ENCODE measurements at places on chromosomes 16 and 17. TPM values are rescaled to one million over a fixed set of nuclear protein-coding genes. Genes with fewer than 3 reads are reported as not detected.
A peak's percentile ranks its signal among the peaks of the same experiment; 100 is the strongest.

The RUNDC3A gene
- total RNA-seq: 0.18 TPM

The SOX8 gene
- 0.16 TPM for total RNA-seq

The UTP18 gene
- total RNA-seq: 46.8 TPM

- peaks cover 3% of the 10 kb centered on the region for H3K27me3 ChIP-seq
- H3K4me1 ChIP-seq: peaks cover 53% of the 10 kb centered on the region
- H3K36me3 ChIP-seq: no peaks in the 10 kb centered on the region
- no peak overlapping the region for H3K27ac ChIP-seq
- no peak for DNase-seq
- no peak overlapping the region for H3K4me3 ChIP-seq
Observed at GRCh38 chr17:10118788-10119130, 79.6 kb downstream of the GAS7 start.

DNA sequence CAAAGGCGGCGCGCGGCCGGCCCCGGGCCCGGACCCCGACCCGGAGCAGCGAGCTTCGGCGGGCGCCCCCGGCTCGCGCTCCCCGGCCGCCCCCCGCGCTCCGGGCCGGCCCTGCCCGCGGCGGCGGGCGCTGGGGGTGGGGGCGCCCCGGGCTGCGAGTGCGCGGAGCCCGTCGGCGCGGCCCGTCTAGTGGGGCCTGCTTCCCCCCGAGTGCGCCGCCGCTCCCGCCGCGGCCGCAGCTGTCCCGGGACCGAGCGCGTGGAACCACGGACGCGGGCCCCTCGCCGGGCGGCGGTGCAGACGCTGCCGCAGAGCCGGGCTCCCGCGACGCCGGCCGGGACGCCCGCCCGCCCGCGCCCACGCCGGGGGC is 308 bp downstream of the ADCY9 start:
- peaks cover 8% of the 10 kb centered on the region for H3K36me3 ChIP-seq
- H3K27ac ChIP-seq: no peak overlapping the region
- no peak for DNase-seq
- H3K4me3 ChIP-seq: peak overlapping the region; percentile 71
- peaks cover 41% of the 10 kb centered on the region for H3K4me1 ChIP-seq

DNA sequence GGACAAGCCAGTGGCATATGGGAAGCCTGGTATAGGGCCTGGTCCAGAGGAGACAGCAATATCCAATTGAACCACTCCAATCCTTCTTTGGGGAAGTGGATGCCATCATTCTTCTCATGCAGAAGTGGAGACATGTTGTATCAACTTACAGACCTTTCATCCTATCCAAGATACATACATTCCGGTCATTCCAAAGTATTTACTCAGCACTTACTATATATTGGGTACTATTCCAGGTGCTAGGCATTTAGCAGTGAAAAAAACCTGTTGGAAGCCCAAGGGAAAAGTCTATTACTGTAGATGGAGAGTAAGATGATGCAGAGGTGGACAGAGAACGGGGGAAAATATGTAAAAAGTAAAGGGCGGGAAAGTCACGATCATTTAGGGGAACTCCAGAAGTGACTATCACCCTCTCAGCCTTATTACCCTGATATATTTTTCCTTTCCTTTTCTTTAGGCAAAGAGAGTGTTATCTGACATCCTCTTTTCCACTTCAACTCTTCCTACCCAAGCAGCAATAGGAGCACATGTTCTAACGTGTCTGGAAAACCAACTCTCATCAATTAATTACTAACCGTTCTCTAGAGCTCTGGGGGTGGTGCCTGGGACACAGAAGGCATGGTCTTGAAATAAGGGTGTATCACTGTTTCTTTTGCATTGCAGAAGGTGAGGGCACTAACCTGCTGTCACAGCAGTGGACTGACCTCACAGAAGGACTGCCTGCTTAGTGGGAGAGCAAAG is 210.1 kb upstream of the MAF start:
- no peaks in the 10 kb centered on the region for H3K36me3 ChIP-seq
- no peaks in the 10 kb centered on the region for H3K4me1 ChIP-seq
- H3K27ac ChIP-seq: no peak overlapping the region

- H3K27me3 ChIP-seq: no peaks in the 10 kb centered on the region
- H3K4me3 ChIP-seq: no peak overlapping the region
- no peaks in the 10 kb centered on the region for H3K36me3 ChIP-seq
- no peak for DNase-seq
Observed at GRCh38 chr16:77214411-77215138, 15.4 kb downstream of the SYCE1L start.

- H3K4me1 ChIP-seq: peaks cover 42% of the 10 kb centered on the region
- no peak overlapping the region for H3K27ac ChIP-seq
- no peak for DNase-seq
- H3K36me3 ChIP-seq: peaks cover 50% of the 10 kb centered on the region
Observed at GRCh38 chr17:77670173-77670572, 288.3 kb upstream of the TNRC6C start.

DNA sequence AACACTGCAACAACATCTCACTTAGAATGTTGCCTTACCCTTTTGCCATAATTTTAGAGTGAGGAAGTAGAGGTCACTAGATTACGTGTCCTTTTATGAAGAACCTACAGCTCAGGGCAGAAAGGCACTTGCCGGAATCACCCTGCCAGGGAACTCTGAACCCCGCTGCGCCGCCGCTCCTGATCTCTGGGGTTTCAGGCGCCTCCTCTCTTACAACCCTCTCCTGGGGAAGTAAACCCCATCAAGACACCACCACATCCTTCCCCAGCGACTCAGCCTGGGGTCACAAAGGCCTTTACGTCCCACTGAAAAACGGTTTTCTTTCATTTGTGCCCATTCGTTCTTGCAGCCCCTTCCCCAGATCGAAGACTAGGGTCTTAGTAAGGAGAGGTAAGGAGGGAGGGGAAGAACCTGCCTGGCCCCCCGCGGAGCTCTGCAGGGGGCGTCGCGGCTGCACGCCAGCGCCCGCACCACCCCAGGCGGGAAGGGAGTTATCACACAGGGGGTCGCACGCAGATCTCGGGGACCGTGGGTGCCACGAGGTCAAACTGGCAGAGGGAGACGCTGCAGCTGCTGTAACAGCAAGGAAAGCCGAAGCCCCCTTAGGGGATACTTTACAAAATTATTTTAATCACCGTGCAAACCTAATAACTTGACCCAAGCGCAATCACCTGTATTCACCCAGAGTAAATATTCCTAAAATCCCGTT is 1.0 kb upstream of the HLF start:
- no peak for DNase-seq
- H3K27me3 ChIP-seq: peaks cover 80% of the 10 kb centered on the region
- H3K4me1 ChIP-seq: peaks cover 12% of the 10 kb centered on the region
- no peaks in the 10 kb centered on the region for H3K36me3 ChIP-seq
- no peak overlapping the region for H3K27ac ChIP-seq

GRCh38 chr16:11674001-11674817 is 6.0 kb downstream of the SNN start:
- no peak overlapping the region for H3K27ac ChIP-seq
- H3K36me3 ChIP-seq: peaks cover 14% of the 10 kb centered on the region
- peaks cover 55% of the 10 kb centered on the region for H3K4me1 ChIP-seq
- DNase-seq: no peak

- H3K27ac ChIP-seq: no peak overlapping the region
- no peak for DNase-seq
- no peaks in the 10 kb centered on the region for H3K27me3 ChIP-seq
- H3K4me1 ChIP-seq: peaks cover 5% of the 10 kb centered on the region
Observed at GRCh38 chr17:1577583-1578013, 15.0 kb upstream of the PITPNA start.

GRCh38 chr17:43549496-43549895 is 3.4 kb upstream of the ETV4 start:
- no peak for DNase-seq
- H3K27ac ChIP-seq: no peak overlapping the region
- H3K4me1 ChIP-seq: peaks cover 15% of the 10 kb centered on the region

DNA sequence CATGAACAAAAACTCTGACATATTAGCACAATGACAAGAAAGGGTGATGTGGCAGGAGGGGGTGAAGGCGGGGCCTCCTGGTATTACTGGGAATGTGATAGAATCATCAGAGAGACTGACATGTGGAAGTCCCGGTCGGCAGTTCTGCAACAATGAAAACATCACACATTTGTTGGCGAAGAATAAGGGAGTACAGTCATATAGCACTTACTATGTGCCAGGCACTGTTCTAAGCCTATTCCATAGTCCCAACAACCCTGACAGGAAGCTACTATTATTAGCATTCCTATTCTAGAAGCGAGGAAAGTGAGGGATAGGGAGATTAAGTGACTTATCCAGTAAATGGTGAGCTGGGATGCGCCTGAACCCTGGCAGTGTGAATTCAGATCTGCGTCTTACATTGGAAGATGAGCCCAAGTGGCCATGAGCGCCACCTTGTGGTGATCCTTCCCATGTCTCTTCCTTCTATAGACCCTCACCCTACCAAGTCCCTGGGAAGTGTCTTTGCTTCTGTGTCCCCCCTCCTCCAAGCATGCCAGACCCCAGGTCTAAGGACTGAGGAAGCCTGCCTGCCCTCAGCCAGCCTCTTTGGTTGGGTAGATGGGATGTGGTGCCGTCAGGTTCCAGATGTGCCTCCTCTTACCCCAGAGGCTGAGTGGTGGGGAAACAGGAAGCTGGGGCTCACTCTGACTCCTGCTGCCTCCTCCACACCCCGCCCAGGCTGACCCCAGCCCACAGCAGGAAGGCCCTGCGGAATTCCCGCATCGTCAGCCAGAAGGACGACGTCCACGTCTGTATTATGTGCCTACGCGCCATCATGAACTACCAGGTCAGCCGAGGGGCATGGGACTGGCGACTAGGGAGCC is 14.0 kb downstream of the FMNL1 start:
- peak; percentile 82 for DNase-seq
- peak overlapping the region; percentile 69 for H3K27ac ChIP-seq
- H3K27me3 ChIP-seq: no peaks in the 10 kb centered on the region
- H3K4me1 ChIP-seq: peaks cover 58% of the 10 kb centered on the region

GRCh38 chr17:5794385-5794784 is 210.1 kb upstream of the NLRP1 start:
- peaks cover 23% of the 10 kb centered on the region for H3K27me3 ChIP-seq
- H3K4me3 ChIP-seq: no peak overlapping the region
- H3K27ac ChIP-seq: no peak overlapping the region
- H3K36me3 ChIP-seq: no peaks in the 10 kb centered on the region

- H3K36me3 ChIP-seq: no peaks in the 10 kb centered on the region
- no peak for DNase-seq
- H3K4me3 ChIP-seq: no peak overlapping the region
- no peaks in the 10 kb centered on the region for H3K4me1 ChIP-seq
Observed at GRCh38 chr17:31726980-31727427, 132.0 kb downstream of the COPRS start.

- peaks cover 9% of the 10 kb centered on the region for H3K27me3 ChIP-seq
- H3K4me3 ChIP-seq: no peak overlapping the region
- DNase-seq: no peak
- peaks cover 5% of the 10 kb centered on the region for H3K4me1 ChIP-seq
Observed at GRCh38 chr17:45127548-45128300, 4.6 kb downstream of the PLCD3 start.

GRCh38 chr16:49405123-49405522 is 31.5 kb downstream of the C16orf78 start:
- no peaks in the 10 kb centered on the region for H3K4me1 ChIP-seq
- H3K27me3 ChIP-seq: peaks cover 4% of the 10 kb centered on the region
- no peak overlapping the region for H3K27ac ChIP-seq
- no peaks in the 10 kb centered on the region for H3K36me3 ChIP-seq
- DNase-seq: peak; percentile 23
- H3K4me3 ChIP-seq: no peak overlapping the region

- H3K27me3 ChIP-seq: no peaks in the 10 kb centered on the region
- peaks cover 36% of the 10 kb centered on the region for H3K4me1 ChIP-seq
- no peak for DNase-seq
- no peak overlapping the region for H3K4me3 ChIP-seq
- no peak overlapping the region for H3K27ac ChIP-seq
- peaks cover 34% of the 10 kb centered on the region for H3K36me3 ChIP-seq
Observed at GRCh38 chr16:3470723-3471122, 24.6 kb downstream of the C16orf90 start.

DNA sequence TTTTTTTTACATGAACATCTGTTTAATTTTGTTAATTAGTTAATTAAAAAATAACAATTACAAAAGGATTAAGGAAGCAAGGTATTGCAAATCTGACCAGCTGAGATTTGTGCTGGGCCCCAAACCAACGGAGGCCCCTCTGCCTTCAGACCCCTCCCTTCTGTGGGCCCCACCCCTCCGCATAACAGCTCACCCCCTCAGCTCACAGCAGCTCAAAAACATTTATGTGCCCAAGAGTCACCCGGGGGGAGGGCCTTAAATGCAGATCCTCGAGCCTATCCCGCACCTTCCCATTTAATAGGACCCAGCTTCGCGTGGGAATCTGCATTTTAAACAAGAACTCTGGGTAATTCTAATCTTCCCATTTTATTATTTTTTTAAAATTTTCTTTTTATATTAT is 75.0 kb downstream of the MGAT5B start:
- no peaks in the 10 kb centered on the region for H3K27me3 ChIP-seq
- no peak overlapping the region for H3K27ac ChIP-seq
- H3K4me3 ChIP-seq: no peak overlapping the region

- H3K27ac ChIP-seq: peak overlapping the region; percentile 99
- H3K36me3 ChIP-seq: peaks cover 7% of the 10 kb centered on the region
- peaks cover 58% of the 10 kb centered on the region for H3K4me1 ChIP-seq
- H3K4me3 ChIP-seq: peak overlapping the region; percentile 56
- DNase-seq: peak; percentile 93
- H3K27me3 ChIP-seq: no peaks in the 10 kb centered on the region
Observed at GRCh38 chr16:57530104-57530521, 6.3 kb downstream of the CCDC102A start.

DNA sequence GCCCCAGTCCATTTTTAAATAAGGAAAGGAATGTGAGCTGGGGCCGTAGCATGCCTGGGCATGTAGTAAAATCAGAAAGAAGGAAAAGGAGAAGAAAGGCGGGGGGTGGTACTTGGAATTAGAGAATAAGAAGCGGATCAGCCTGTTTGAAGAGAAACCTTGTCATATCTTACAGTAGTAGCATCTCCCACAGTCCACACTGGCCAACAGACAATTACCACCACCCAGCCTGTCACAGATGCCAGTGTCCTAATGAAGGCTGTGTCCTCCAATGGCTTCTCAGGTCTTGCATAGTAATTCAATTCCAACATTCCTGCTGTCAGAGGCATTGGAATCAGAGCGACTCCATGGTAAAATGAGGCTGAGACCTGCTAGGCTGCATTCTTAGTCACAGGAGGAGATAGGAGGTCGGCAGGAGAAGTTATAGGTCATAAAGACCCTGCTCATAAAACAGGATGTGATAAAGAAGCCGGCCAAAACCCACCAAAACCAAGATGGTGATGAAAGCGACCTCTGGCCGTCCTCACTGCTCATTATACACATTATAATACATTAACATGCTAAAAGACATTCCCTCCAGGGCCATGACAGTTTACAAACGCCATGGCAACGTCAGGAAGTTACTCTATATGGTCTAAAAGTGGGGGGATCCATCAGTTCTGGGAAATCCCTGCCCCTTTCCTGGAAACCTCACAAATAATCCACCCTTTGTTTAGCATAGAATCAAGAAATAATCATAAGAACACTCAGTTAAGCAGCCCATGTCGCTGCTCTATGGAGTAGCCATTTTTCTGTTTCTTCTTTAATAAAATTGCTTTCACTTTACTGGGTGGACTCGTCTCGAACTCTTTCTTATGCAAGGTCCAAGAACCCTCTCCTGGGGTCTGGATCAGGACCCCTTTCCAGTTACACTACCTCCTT is 9.6 kb upstream of the AKAP10 start:
- no peak overlapping the region for H3K27ac ChIP-seq
- H3K36me3 ChIP-seq: no peaks in the 10 kb centered on the region
- no peak overlapping the region for H3K4me3 ChIP-seq
- peaks cover 7% of the 10 kb centered on the region for H3K4me1 ChIP-seq
